ENCODE measurements at places on chromosomes 16 and 17.

- DNase-seq: no peak
These were observed 233.2 kb downstream of the PMP22 start for GRCh38 chr17:15031975-15032374.

- DNase-seq: no peak
These were observed 20.9 kb upstream of the RASD1 start for GRCh38 chr17:17516941-17517720.

GRCh38 chr17:40448639-40449261 is 5.5 kb downstream of the IGFBP4 start:
- DNase-seq: no peak

DNA sequence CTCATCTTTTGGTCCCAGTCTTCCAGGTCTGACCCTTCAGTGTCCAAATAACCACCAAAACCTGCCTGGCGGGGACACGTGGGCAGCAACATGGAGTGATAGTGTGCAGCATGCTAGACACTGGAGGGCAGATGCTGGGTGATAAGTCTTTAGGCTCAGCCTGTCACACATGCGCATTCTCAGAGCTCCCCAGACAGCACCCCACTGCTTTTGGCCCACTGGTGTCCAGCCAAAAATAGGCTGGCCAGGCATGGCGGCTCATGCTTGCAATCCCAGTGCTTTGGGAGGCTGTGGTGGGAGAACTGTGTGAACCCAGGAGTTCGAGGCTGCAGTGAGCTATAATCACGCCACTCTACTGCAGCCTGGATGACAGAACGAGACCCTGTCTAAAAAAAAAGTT is 12.3 kb downstream of the GINS2 start:
- DNase-seq: no peak

GRCh38 chr17:58229384-58229783 is 9.0 kb upstream of the LPO start:
- no peak for DNase-seq

GRCh38 chr16:53714205-53715022 is 10.5 kb downstream of the FTO start:
- DNase-seq: no peak

GRCh38 chr16:84478172-84478947 is 26.1 kb downstream of the MEAK7 start:
- DNase-seq: no peak

GRCh38 chr16:27690608-27691007 is 140.7 kb downstream of the KATNIP start:
- DNase-seq: no peak

- DNase-seq: no peak
These were observed 233.8 kb upstream of the GSE1 start for GRCh38 chr16:85379041-85380001.

GRCh38 chr17:11256877-11257276 is 15.9 kb downstream of the SHISA6 start:
- no peak for DNase-seq

- no peak for DNase-seq
These were observed 2.8 kb downstream of the RNF40 start for GRCh38 chr16:30764816-30765465.

DNA sequence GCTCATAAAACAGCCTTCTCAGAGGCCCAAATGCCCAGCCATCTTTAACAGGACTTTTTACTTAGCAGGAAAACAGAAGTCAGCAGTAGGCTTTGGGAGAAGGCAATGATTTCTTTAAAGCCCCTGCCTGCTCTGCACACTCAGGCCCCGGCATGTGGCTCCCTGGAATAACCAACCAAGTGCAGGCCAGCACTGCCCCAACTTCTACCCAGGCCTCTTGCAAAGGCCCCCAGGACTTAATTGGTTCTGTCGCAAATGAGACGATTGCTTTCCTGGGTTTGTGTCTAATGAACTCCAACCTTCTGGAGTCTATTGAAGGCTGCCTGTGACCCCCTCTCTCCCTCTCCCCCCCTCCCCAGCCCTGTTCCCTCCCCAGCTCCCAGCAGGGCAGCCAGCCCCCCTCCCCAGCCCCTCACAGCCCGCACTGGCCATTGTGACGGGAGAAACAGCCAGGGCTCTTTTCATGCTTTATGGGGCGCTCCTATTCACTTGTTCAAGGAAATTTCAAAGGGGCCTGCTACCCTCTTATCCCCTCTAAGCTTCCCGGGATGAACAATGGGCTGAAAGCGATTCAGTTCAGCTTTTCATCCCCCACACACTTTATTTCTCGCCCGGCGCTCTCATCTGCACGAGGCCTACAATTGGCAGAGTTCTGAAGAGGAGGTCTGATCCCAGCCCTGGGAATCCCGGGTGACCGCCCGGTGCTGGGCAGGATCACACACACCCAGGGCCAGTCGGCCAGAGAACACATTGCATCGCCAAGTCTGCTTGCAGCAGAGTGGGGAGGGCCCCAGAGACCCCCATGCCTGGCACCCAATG is 15.5 kb downstream of the AXIN2 start:
- no peak for DNase-seq

Measured in activated T-helper 1 cell treated with anti-CD3 and anti-CD28 coated beads, Interleukin-2, amount 50 U/mL, for 16 hours (primary cell).